ENCODE measurements at places on chromosomes 2 and 18.

- DNase-seq, result no peak
Observed at GRCh38 chr2:42858140-42859005, 66.0 kb upstream of the HAAO start.

DNA sequence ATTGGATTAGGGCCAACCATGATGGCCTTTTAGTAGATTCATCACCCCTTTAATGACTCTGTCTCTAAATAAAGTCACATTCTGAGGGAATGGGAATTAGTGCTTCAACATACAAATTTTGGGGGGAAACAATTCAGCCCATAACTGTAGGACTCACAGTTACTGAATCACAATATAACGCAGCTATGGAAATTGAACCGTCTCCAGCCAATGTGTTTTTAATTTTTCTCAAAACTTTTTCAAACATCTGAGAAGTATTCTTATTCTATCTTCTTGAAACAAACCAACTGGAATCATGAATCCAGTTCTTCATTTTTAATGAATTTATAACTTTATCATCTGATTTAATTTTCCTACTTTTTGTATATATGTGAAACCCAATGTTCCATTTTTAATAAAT lies 373.1 kb upstream of the SYT4 start:
- no peak for DNase-seq

GRCh38 chr2:9703701-9704221 lies 73.0 kb upstream of the YWHAQ start:
- DNase-seq, result no peak

- DNase-seq, result no peak
Observed at GRCh38 chr2:174328961-174329715, 5.6 kb upstream of the SP9 start.

- no peak for DNase-seq
Observed at GRCh38 chr2:136225950-136226835, 108.2 kb upstream of the CXCR4 start.

DNA sequence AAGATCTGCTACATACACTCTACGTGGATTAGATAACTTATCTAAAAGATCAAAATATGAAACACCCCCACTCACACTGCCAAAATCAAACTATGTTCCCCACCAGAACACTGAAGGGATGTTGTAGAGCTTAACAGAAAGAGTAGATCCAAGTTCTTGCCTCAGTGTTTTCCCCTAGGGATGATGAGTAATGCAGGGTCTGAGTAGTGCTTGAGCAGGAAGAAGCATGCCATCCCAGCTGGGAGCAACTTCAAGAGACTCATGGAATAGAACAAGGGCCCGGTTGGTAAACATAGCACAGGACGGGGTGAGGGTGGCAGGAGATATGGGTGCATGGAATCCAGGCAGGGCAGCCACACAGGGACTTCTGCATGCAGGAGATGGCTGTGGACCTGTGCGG lies 74.3 kb downstream of the SNTG2 start:
- no peak for DNase-seq

DNA sequence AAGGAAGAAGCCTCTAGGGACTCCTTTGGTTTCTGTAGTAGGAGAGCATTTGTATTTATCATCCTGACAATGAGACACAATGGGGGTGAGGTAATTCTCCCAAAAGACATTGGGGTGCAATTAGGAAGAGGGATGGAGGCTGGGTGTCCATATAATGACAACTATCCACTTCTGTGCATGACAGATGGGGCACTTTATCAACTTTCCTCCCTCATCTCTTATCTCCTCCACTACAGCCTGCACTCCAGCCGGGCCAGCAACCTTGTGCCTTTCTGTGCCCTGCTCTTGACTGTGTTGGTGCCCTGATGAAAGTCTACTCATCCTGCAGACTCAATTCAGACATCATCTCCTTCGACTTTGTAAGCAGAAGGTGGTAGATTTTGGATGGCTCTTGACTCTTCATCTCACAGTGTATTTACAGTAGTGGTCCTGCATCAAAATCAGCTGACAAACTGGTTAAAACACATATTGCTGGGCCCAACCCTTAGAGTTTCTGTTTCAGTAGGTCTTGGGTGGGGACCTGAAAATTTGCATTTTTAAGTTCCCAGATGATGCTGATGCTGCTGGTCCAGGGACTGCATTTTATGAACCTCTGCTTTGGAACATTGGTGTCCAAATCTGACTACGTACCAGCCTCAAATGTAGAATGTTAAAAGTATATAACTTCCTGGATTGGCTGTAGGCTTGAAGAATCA lies 40.8 kb upstream of the CFAP36 start:
- DNase-seq, result no peak

DNA sequence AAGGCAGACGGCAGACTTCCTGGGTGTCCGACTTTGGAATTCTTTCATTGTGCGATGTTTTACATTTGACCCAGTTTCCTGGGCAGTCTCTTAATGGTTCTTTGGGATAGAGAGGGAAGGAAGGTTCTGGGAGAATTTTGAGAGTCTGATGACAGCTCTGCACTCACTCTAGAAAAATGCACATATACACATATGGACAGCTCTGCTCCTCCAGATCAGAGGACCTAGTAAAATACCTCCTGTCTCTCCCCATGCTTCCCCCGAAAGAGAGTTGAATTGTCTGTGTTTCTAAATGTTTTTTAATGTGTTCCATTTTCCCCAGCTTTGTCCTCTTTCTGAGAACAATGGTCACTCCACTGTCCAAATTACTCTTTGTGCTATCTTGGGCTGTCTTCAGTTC lies 102.0 kb upstream of the CXCR4 start:
- DNase-seq, result no peak

DNA sequence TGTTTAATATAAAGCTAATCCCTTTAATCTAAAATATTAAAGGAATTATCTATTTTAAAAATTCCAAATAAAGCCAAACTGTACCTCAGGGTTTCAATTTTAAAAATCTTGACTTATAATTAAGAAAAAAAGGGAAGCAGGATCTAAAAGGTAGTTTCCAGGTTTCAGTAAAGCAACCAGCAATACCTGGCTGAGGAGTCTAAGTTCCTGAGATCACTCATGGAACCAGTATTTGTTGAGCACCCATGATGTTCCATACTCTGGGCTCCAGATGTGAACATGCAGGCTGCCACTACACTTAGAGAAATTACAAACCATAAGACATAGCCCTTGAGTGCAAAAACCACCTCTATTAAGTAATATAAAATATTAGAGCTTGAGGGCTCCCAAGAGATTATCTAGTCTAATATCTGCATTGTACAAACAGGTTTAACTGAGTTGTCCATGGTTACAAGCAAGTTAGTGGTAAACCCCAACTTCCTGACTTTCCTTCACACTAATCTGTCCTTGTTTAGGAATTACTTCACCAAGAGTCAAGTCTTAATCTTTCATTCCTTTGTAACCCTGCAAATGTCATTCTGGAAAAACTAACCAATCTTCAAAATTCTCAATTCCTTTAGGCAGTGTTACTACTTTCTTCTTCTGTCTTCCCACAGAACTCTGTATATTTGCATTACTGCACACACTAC lies 49.2 kb downstream of the CLASP1 start:
- DNase-seq, result no peak

- DNase-seq, result peak; percentile 57
Observed at GRCh38 chr2:208320686-208321085, 54.6 kb downstream of the PIKFYVE start.

DNA sequence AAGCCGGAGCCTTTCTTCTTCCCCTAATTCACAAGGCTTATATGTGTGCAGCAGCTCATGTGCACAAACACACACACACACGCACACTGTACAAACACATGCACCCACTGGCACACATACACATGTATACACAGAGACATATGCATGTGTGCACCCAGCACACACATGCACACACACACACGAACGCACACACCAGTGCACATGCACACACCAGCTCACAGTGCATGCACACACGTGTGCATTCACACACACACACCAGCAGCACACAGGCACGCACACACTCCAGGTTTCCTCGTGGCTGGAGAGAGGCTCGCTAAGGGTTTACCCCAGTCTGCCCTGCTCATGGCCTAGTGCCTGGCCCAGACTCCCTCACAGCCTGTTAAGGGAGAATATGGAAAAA lies 234.0 kb downstream of the EIPR1 start:
- no peak for DNase-seq

- DNase-seq, result peak; percentile 7
Observed at GRCh38 chr18:67776929-67777328, 260.4 kb upstream of the DSEL start.

DNA sequence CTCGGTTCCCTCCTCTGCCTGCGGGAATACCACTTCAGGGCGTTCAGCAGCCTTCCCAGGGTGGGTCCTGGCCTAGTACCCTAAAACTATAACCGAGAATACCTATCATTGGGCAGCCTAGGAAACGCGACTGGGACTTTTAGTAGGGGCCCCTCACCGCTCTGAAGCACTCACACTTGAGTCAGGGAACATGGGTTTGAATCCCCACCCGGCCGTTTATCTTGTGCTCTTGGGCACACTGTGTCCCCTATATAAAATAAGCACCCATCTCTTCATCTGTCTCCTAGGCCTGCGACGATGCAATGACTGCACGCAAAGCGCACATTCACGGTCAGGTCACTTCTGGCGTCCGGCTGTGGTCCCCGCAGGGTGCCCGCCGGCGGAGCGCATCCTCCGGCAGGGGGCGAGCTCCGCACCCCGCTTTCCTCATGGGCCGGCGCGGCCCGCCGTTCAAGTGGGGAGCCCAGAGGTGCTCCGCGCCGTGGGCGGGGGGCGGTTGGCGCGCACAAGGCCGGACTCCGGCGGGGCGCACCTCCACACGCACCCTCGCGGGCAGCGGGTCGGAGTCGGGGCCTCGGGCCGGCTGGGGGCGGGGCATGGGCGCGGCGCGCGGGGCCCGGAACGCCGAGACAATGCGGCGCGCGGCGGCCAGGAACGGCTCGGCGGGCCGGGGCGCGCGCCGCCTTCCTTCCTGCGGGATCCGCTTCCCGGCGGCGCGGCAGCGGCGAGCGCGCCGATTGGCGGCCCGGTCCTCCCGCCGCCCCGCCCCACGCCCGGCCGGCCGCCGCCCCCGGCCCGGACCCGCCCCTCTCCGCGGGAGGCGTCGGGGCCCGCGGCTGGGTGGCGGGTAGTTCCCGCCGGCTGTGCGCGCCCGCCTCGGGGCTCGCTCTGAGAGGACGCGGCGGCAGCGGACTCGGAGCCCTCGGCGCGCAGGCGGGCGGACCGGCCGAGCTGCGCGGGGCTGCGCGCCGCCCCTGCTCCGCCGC lies at the start of gene ASAP2:
Gene ASAP2 (plus strand): TSS at position 850 of the 986 bp plus-strand sequence. CDS start 293 bp downstream, outside the sequence.
- DNase-seq, result peak; percentile 47

DNA sequence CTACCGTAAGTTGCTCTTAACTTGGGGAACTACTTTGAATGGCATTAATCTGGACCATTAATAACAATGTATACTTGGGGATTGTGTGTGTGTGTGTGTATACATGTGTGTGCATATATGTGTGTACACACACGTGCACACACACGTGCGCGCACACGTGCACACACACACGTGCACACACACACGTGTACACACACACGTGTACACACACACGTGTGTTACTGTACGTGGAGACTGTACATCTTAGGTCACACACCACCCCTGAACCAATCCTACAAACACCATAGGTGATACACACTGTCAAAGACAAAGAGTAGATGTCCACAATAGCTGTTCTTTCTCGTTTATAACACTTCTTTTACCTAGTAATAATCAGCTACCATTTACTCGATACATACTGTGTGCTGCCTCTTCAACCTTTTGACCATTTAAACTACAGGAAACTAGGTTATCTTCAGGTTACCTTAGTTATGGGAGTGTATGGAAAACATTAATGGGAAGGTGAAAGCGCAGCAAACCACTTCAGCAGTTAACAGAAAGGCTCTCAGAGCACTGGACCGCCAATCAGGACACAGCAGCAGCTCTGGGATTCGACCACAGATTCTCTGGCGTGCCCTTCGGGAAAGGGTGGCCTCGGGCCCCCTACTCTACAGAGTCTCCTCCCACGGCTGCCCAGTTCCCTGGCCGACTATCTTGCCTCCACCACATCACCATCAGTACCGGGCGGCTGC lies 894 bp upstream of the GCC2 start:
- DNase-seq, result peak; percentile 16

- no peak for DNase-seq
Observed at GRCh38 chr2:240277073-240277806, 136.8 kb upstream of the OTOS start.

DNA sequence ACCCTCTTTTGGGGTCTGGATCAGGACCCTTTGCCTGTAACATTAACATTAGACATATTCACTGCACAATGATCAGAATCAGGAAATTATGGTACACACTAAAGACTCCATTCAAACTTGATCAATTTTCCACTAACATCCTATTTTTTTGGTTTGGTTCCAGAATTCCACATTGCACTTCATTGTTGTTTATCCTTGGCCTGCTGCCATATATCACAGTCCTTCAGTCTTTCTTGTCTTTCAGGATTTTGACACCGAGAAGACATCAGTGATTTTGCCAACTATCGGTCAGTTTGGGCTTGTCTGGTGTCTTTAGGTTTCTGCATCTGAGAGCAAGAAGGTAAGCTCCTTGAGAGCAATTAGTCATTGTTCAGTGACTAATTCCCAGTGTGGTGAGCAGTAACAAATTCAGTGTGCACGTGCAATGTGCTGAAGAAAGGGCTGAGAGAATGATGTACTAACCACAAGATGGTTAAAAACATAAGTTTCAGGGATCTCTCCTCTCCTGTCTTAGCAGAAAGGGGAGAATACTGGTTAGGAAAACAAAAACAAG lies 23.5 kb downstream of the MARCHF4 start:
- DNase-seq, result no peak

DNA sequence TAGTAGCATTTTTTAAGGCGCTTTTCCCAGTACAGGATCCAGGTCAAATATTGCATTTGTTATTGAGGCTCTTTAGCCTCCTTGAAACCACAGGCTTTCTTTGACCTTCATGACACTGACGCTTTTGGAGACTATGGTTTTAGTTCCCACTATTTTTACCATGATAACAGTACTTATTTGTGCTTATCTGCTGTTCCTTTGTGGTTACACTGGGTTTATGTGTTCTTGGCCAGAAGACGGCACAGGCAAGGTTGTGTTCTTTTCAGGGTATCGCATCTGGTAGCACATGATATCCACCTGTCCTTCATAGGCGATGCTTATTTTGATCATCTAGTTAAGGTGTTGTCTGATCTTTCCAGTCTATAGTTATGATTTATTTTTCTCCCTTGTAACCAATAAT lies 16.8 kb upstream of the MBOAT2 start:
- no peak for DNase-seq

DNA sequence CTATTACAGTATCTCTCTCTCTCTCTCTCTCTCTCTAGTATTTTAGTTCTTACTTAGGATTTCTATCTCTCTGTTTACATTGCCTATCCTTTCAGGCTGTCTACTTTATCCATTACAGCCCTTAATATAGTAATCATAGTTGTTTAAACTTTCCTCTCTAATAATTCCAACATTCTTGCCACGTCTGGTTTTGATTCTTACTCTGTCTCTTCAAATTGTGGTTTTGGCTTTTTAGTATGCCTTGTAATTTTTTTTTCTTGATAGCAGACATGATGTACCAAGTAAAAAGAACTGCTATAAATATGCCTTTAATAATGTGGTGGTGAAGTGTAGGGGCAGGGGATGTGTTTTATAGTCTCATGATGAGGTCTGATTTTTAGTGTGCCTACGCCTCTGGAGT lies 1809.5 kb upstream of the CELF4 start:
- DNase-seq, result no peak

GRCh38 chr18:51195086-51195450 lies 2.4 kb downstream of the MEX3C start:
- no peak for DNase-seq

Data from NAMALWA (cell line).